ENCODE measurements at places on chromosomes 6 and 20.

- DNase-seq, result no peak
These were observed 38.5 kb upstream of the NELFCD start for GRCh38 chr20:58942549-58942948.

DNA sequence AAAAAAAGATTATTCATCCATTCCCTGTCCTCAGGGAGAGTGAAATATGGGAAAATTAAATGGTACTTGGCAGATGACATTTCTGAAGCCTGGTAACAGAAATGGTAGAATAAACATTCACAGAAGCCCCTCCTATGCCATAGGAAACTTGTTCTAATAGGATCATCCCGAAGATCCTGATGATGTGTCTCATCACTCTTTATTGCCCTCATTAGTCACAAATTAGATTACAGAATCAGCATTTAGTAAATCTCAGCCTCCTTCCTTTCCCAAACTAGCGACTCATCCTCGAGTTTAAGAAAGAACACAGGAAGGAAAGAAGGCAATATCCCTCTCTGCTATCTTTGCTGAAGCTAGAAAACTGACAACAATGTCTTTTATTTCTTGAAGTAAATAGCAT, 154.4 kb downstream of the TMEM200A start:
- no peak for DNase-seq

DNA sequence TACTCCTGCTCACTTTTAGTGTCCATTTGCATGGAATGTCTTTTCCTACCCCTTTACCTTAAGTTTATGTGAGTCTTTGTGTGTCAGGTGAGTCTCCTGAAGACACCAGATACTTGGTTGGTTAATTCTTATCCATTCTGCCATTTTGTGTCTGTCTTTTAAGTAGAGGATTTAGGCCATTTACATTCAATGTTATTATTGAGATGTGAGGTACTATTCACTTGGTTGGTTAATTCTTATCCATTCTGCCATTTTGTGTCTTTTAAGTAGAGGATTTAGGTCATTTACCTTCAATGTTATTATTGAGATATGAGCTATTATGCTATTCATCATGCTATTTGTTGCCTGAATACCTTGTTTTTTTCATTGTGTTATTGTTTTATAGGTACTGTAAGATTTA, 113.8 kb downstream of the AIG1 start:
- no peak for DNase-seq

GRCh38 chr6:1586861-1587450, 22.8 kb upstream of the FOXC1 start:
- DNase-seq, result no peak

DNA sequence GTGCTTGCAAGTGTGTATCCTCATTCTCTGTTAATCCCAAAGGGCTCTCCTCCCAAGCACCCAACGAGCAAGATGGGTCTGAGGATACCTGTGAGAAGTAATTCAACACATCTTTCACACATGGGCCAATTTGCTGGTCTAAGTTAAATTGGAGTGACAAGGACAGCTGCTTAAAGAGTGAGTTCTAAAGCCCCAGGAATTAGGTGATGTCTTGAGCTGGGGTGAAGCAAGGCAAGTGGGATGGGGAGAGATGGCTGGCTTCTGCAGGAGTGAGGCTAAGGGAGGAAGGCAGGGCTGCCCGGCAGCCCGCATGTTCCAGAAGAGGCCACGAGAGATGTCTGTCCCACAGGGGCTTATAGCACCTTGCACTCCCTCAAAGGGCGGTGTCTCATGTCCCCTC, 288.5 kb downstream of the CDH26 start:
- no peak for DNase-seq

- DNase-seq, result no peak
These were observed 75.9 kb downstream of the OR2B2 start for GRCh38 chr6:27836141-27836782.

DNA sequence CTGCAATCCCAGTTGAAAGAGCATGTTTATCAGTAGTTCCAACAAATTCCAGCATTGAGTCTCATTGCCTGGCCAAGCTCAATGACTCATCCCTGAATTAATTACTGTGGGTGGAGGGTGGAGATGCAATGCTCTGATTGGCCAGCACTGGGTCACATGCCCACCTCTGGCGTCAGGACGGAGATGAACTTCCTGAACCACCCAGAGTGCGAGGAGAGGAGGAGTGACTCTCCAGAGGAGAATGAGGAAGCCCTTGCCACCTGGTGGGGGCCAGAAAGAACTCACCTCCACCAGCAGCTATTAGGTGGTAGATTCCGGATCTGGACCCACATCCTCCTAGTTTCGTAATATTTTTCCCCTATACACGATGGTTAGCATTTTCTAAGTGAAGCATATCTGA, 283.9 kb downstream of the TBC1D7 start:
- DNase-seq, result no peak

DNA sequence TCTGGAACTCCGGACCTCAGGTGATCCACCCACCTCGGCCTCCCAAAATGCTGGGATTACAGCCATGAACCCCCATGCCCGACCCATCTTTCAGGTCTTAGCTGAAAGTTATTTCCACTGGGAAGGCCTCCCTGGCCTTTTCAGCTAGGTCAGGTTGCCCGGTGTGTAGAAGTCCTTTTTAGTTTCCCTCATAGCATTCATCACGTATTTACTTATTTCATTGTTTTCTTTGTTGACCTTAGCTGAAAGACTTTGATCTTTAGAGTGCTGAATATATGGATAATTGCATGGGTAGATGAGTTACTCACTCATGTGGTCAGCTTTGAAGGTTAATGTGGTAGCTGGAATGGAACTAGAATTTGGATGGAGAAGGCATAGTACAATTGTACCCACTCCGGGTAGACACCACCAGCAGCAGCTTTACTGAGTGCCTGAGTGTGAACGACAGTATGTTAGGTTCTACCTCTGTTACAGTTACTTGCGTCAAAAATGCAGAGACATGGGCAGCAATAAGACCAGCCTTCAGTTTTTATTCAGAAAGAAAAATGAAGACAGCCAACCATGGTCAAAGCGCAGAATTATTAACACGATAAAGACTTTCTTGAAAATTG, 9.1 kb downstream of the KIZ start:
- DNase-seq, result no peak

- DNase-seq, result no peak
These were observed 74.2 kb downstream of the SLC22A23 start for GRCh38 chr6:3382326-3383279.

DNA sequence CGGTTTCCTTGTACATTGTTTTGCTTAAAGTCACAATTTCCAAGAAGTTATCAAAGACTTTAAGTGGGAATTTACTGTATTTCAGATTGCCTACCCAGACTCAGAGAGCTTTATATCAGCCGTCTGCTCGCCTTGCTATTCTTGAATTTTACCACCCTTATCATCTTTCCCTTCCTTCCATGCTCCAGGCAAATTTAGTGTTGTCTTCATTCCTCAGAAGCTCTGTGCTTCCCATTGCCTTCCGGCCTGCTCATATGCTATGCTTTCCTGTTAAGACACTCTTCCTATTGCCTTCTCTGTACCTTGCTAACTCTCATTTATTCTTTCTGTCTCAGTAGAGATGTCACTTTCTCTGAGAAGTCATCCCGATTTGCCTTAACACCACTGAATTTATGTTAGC, 52.1 kb downstream of the CD2AP start:
- no peak for DNase-seq

DNA sequence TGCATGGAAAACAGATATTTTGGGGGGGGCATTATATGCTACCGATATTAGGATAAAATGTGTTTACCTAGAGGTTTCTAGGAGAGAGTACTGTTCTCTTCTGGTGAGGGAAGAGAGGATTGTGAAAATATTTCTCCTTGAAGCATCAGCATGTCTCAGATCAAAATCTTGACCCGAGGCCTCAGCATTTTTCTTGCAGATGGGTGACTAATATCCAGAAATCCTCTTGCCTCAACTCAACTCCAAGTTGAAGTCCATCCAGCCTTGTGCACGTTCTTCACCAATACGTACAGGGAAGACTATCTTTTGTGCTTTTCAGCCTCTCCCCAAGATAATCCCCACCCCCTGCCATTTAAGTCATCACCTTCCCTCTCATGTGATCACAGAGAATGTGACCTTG, 59.5 kb downstream of the PRND start:
- DNase-seq, result no peak

- no peak for DNase-seq
These were observed 84.8 kb downstream of the TRMT11 start for GRCh38 chr6:126071000-126071647.

GRCh38 chr20:59378966-59379365, 78.6 kb downstream of the EDN3 start:
- DNase-seq, result no peak

- no peak for DNase-seq
These were observed 153.2 kb upstream of the THBS2 start for GRCh38 chr6:169406804-169407203.

GRCh38 chr6:70806086-70806485, 138.4 kb downstream of the SMAP1 start:
- DNase-seq, result no peak

DNA sequence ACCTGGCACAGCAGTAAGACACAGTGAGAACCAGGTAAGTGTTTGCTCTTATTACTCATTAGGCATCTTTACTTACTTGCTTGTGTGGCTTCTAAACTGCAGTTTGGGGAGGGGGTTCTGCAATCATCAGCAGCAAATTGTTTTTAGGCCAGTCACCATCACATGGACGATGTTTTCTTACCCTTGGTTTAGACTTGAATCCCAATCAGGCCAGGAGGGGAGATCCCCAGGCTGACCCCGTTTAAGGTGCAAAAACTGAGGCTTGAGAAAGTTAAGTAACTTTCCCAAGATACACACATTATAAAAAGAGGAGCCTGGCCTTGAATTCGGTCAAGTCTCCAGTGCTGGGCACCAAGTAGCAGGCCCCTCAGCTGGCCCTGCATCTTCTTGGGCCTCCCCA, 51.8 kb upstream of the SLC32A1 start:
- DNase-seq, result no peak

DNA sequence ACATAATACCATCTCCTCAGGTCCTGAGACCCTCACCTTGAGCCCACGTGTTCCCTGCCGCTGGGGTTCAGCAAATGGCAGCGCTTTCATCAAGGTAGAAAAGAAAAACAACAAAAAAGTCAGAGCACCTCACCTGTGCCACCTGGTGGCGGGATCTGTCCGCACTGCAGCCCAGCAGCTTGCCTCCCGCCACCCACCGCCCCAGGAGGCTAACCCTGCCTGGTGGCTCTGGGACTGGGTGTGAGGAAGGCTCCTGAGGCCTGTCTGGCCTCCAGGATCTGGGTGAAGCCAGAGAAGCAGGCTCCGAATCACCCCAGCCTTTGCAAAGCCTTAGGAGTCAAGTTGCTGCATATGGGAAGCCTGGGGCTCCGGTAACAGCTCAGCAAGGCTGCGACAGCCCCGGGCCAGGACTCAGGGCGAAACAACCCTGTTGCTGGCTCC, 270.8 kb downstream of the BMP7 start:
- no peak for DNase-seq

DNA sequence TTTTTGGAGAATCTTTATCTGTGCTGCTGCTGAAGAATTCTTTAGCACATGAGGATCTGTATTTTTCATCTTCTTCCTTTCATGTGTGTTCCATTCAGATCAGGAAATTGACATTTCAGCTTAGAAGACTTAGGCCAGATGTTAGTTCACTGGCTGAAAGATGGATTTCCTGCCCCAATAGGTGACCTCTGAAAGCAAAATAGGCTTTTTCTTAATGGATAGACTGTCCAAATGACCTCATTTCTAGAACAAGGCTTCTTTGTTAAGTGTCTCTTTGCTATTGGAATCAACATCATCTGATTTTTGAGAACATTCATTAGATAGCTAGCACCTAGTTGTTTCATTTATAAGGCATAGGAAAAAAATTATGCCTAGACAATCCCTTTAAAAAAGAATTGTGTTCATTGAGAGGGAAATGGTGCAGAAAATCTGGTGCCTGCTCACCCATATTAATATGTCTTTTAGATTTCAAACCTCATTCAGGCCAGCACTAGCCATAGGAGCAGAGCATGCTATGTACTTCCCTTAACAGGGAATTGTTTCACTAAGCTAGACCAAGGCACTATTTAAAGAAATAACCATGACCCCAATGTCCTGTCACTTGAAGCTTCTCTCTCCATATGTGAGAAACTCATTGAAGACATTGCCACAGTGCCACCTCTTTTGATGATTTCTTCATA, 13.6 kb upstream of the SASH1 start:
- DNase-seq, result no peak

DNA sequence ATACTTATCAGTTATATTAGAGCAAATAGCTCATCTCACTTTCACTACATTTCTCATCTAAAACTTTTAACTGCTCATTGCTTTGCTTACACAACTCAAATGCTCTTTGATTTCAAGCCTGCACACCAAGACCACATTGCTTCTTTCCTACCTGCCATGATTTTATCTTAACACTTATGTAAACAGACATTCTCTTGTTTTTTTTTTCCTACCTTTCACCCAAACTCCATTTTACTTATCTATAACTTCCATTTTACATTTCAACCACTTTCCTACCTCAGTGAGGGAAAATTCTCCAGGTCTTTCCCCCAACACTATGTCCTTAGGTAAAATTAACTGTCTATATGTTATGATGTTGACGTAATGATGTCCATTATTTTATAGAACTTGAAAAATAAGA, 24.0 kb downstream of the REPS1 start:
- no peak for DNase-seq

- DNase-seq, result no peak
These were observed 50.4 kb upstream of the PTGIS start for GRCh38 chr20:49618289-49618688.

DNA sequence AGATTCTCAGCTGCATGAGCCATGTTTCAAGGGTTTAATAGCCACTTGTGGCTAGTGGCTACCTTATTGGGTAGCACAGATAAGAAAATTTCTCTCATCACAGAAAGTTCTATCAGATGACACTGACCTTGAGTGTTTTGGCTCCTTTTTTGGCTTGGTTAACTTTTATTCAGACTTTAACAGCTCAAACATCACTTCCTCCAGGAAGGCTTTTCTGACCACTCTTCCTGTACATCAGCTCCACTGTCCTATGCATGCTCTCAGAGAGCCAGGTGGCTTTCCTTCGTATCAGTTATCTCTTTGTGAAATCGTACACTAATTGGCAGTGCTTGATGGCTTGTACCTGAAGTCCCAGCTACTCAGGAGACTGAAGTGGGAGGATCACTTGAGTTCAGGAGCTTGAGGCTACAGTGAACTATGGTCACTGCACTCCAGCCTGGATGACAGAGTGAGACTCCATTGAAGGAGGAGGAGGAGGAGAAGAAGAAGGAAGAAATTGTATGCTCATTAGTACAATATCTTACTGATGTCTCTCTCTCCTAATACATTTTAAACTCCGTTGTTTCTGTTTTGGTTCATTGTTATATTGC, 10.7 kb downstream of the MAFB start:
- DNase-seq, result no peak

- no peak for DNase-seq
These were observed 128.2 kb upstream of the PRSS16 start for GRCh38 chr6:27119329-27119728.
